Fibroblast of the conjunctiva (primary cell): ENCODE measurements at places on chromosomes 5 and 9.

- no peak for DNase-seq
Observed at GRCh38 chr5:61582205-61582820, 250.3 kb downstream of the ZSWIM6 start.

GRCh38 chr5:96381526-96381925 is 51.5 kb downstream of the PCSK1 start:
- no peak for DNase-seq

GRCh38 chr9:134516464-134516863 is 125.1 kb upstream of the COL5A1 start:
- DNase-seq: no peak

GRCh38 chr9:137354153-137354844 is 52.2 kb upstream of the NRARP start:
- no peak for DNase-seq

- DNase-seq: no peak
Observed at GRCh38 chr9:125861405-125862058, 114.4 kb downstream of the PBX3 start.

DNA sequence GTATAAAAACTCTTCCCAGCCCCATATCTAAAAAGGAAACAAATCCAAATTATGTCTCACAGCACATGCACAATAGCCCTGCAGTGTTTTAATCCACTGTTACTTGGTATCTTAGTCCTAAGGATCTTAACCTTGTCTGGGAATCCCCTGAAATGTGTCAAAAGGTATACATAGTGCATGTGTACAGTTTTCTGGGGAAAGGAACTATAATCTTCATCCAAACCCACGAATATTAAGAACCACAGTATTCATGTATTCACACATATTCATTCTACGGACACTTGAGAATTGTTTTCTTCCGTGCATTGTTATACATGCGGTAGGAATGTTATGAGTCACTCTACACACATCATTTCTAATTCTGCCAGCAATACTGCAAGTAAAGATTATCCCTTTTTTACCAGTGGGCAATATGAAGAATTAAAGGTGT is 47.8 kb upstream of the SNX2 start:
- DNase-seq: peak; percentile 50

- DNase-seq: no peak
Observed at GRCh38 chr5:4372481-4372880, 767.6 kb upstream of the ADAMTS16 start.

DNA sequence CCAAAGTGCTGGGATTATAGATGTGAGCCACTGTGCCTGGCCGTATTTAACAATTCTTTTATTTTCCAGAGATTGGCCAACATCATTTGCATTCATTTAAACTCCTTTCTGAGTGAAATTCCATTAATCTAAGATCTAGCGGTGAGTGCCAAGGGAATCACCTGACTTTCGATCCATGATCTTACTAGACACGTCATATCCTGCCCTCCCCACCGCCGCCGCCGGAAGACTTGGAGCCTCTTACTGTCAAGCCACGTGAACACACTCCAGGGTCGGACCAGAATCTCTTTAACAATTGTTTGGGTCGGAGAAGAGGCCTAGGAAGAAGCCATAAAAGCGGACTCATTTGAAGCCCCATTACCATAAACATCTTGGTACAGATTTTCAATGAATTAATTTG is 12.9 kb downstream of the INPP5E start:
- DNase-seq: no peak

DNA sequence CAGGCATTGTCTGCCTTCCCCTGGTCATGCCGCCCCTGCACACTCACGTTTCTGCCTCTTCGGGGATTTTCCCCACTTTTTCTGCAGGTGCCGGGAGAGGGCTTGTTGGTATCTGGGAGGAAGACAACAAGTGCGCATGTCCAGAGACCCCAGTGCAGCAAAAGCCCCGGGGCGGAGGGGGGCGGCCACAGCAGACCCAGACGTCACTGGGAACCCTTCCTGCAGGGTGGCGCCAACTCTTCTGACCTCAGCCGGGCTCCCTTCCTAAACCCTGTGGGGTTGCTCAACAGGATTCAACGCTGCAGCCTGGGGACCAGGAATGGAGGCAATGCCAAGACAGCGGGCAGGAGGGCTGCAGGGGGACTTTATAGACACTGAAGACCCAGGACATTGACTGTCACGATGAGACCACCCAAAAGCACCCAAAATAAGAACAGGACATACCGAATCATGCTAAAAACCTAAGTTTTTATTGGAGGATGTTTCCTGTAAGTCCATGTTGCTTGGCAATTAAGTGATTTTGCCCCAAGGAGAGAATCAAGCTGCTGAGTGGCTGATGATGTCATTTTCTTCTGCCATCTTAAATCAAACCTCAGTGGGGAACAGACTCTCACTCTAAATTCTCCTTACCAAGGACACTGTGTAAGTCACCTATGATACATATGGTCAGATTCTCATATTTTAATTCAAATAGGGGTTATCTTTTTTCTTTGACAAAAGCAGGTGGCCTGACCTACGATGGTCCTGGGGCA is 62.9 kb upstream of the SIMC1 start:
- DNase-seq: no peak

DNA sequence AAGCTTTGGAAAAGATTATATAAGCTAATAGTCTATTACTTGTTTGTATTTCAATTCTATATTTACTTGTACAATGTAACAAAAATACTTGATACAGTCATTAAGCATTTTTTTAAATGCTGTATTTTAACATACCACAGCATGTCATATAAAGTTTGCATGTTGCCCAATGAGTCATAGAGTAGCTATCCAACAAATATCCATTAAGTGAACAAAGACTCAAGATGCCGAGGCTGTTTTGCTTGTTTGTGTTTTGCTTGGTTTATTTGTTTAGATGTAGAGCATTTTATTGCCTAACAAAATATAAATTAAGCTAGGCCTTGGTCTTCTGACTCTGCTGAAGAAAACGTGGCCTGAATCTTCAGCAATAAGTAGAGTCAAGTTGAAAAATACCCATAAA is 1584.3 kb upstream of the NUDT12 start:
- no peak for DNase-seq

- no peak for DNase-seq
Observed at GRCh38 chr9:35406183-35406959, 83.5 kb upstream of the RUSC2 start.

GRCh38 chr9:136429683-136430491 is 9.8 kb downstream of the INPP5E start:
- DNase-seq: no peak

DNA sequence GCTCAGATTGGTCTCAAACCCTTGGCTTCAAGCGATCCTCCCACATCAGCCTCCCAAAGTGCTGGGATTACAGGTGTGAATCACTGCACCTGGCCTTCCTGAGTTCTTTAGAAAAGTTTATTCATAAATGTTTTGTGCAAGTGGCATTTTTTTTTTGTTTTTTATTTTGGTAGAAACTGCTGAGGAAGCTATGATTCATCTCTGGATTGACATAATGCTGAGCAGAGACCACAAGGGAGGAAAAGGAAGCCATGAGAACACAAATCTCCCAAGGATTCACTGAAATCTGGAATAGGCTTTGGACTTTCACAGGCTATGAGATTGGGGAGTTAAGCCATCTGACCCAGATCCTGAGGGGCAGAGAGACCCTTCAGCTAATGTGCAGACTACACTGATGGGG is 3.4 kb upstream of the SLC46A2 start:
- DNase-seq: no peak

- DNase-seq: peak; percentile 65
Observed at GRCh38 chr5:66958201-66958979, 238.2 kb downstream of the CD180 start.

DNA sequence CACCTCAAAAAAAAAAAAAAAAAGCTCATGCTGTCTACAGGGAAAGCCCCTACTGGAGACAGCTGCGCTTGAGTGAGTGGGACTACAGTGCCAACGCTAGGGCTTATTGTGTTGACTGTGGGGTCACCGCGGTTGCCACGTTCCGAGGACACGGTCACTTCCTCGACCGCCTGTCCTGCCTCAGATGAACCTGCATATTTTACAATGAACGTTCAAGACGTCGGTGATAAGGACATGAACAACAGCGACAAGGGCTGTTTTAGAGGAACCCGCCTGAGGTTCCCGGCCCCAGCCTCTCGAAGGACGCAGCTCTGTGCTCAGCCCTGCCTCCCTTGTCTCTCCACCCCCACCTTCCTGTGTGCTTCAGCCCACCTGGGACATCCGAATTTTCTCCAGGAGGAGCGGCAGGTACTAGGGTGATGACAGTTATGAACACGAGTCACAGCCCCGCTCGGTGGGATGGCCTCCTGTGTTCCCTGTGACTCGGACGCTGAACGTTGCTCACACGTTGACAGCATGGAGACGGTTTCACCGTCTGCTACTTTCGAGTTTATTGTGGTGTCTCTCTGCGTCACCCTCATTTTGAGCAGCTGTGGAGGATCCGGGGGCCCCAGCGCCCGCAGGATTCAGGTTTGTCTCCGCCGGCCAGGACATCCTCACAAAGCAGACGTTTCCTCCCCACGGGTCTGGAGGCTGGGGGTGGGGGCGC is 11.3 kb upstream of the DIPK1B start:
- DNase-seq: no peak

DNA sequence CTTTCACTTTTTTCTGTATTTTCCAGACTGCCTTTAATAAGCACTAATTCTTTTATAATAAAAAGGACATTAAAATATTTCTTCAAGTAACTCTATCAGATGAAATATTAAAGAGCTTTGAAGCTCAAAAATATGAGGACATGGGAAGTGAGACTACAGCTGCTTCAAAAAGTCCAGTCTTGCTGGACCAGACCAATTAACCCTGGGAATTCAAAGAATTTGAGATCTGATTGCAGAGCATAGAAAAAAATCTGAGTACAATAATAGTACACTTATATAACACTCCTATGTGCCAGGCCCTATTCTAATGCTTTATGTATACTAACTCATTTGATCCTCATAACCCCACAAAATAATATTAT is 9.8 kb downstream of the TMEM245 start:
- no peak for DNase-seq

GRCh38 chr9:129671519-129671918 is 6.1 kb downstream of the PRRX2 start:
- DNase-seq: no peak
